ENCODE measurements at places on chromosomes 3 and 15. TPM values are rescaled to one million over a fixed set of nuclear protein-coding genes. Genes with fewer than 3 reads are reported as not detected.

The ADGRG7 gene
- total RNA-seq: not detected

The SKOR1 gene
- not detected for total RNA-seq

The UQCRC1 gene
- 311 TPM for total RNA-seq

The CPN2 gene
- not detected for total RNA-seq

The SNUPN gene
- total RNA-seq: 19.2 TPM

The KIF7 gene
- 7.6 TPM for total RNA-seq

The AQP9 gene
- not detected for total RNA-seq

The KIF9 gene
- total RNA-seq: 4.2 TPM

The PGBD4 gene
- 0.67 TPM for total RNA-seq

The IL12A gene
- 4.5 TPM for total RNA-seq

The PYGO1 gene
- total RNA-seq: 5.9 TPM

The TUSC7 gene
- total RNA-seq: not detected

The GCSAM gene
- total RNA-seq: not detected

The FOXL2NB gene
- total RNA-seq: not detected

The CLDN16 gene
- not detected for total RNA-seq

The FBXL2 gene
- total RNA-seq: 12.3 TPM

The MEGF11 gene
- total RNA-seq: not detected

The MRPS11 gene
- total RNA-seq: 34.5 TPM

All from bronchus fibroblast of lung (primary cell).